ENCODE measurements at places on chromosomes 5 and 9.

GRCh38 chr9:14415947-14416346 lies 102.0 kb upstream of the NFIB start:
- DNase-seq: no peak

DNA sequence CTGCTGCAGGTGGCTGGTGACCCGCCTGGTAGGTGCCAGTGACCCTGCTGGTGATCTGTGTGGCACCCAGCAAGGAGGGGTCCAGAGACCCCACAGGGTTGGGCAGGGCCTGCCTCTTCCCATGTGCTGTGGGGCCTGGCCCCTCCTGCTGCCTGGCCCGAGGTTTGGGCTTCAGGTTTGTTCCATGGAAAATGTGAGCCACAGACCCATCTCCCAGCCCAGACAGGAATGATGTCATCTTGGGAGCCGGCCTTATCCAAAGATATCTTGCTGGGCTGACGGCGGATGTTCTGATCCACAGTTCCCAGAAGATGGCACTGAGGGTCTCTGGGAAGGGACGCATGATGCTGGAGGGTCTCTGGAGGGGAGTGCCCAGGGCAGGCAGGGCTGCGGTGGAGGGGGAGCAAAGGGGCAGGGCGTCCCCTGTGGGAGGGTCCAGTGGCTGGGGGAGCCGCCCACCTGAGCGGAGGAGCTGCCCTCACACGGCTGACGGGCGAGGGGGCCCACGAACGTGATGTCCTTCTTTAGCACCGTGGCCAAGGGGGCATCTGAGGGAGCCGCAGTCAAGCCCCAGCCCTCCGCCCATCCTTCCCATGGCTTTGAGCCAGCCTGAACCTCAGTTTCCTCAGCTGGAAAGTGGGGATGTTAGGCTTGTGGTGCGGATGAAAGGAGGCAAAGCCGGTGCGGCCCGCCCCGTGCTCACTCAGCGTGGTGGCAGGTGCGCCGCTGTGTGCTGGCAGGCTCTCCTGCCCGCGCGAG lies 68.1 kb downstream of the COL5A1 start:
- DNase-seq: no peak

GRCh38 chr9:125758986-125759763 lies 12.0 kb downstream of the PBX3 start:
- DNase-seq: no peak

DNA sequence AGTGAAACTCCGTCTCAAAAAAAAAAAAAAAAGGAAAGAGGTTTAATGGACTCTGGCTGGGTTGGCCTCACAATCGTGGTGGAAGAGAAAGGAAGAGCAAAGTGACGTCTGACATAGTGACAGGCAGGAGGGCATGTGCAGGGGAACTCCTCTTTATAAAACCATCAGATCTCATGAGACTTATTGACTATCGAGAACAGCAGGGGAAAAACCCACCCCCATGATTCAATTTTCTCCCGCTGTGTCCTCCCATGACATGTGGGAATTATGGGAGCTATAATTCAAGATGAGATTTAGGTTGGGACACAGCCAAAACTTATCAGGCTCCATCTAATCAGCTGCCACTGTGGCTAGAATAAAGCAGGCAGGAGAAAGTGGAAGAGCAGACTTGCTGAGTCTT lies 610.4 kb upstream of the NUDT12 start:
- no peak for DNase-seq

DNA sequence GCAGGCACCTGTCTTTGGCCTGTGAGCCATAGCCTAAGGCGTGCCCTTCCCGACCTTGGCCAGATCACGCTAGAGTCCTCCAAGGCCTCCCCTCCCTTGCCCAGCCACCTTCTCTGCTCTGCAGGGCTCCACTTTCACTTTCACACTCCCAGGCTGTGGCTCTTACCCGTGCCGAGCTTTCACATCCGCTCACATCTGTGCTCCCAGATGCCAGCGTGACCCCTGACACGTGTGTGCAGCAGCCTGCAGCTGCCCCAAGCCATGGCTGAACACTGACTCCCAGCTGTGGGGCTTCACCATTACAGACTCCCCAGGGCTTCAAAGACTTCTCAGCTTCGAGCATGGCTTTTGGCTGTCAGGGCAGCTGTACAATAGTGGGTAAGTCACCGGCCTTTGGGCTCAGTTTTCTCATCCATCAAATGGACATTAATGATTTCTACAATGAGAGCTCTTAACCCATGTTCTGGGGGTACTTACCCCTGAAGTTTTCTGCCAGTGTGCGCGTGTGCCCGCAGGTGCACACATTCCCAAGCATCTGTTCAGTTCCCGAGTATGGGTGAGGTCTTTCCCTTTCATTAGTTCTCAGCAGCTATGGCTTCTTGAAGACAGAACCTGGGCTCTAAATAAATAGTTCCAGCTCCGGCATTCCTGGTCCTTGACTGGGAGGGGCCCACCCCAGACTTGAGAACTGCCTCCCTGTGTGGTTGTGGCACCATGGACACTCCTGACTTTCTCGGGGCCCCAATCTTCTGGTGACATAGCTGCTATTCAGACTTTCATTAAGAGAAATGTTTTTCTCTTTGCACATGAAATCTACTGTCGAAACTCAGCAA lies 118.6 kb downstream of the RGS3 start:
- no peak for DNase-seq

DNA sequence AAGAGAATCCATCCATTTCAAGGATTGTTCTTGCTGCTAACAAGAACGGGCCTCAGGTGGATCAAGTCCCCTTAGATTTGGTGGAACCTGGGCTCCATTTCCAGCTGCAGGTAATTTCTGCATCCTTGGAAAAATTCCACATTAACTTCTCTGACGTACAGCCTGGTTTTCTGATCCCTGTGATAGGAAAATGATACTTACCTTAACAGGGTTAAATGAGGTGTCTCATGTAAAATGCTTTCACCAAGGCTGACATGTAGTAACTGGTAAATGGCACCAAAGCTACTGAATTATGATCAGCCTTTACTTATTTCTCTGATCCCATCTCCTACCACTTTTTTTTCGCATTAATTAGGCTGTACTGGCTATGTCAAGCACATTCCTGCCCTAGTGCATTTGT lies 93.7 kb downstream of the FBXO38 start:
- no peak for DNase-seq

- no peak for DNase-seq
Measured at GRCh38 chr9:3874449-3875360, 348.9 kb upstream of the RFX3 start.

DNA sequence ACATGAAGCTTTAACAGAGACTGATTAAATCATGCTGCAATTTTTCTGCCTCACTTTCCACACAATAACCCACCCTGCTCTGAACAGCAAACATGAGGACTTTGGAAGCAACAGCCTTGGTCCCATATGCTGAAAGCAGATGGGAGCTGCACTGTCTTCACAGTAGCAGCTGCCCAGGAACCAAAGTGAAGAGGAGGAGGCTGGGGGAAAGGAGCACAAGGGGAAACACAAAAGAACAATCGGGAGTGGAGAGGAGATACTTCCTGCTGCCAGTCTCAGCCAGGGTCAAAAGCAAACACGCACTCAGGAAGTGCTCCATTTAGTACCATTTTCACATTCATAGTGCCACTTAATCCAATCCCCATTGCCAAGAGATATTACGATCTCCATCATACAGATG lies 183.3 kb upstream of the PUM3 start:
- DNase-seq: no peak

- DNase-seq: no peak
Measured at GRCh38 chr5:97365163-97365845, 182.3 kb upstream of the RIOK2 start.

DNA sequence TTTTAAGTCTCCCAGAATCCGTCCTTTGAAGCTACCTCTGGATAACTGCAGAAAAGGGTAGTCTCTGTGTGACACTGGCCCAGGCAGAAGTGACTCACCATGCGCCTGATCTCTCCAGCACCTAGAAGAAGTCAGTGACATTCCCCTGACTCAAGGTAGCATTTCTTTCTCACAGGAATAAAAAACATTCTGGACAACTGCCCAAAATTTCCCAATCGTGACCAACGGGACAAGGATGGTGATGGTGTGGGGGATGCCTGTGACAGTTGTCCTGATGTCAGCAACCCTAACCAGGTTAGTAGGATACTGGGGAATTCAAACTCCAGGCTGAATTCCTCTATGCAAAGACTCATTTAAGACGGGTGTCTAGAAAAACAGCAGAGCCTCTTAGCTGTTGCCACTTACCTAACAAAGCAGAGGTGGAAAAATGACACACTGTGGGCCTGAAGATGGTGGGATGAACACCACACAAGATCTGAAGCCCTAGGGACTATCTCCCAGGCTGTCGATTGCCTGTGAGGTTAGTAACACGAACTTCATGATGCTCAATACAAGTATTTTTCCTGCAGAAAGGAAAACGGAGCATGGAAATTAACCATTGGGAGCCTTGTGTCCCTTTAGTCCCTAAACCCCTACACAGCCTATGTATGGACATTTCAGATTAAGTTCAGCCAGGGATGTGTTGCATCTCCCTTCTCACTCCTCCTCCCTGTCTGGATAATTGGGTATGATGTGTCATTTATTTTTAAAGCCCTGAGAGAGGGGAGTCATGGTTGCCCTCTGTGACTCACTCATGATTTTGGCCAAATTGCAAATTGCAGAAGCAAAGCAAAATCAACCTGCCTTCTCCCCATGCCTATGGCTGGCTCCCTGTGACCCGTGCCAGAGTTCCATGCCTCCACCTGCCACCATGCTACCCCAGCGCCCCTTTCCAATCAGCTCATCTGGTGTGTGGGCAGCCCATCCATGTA lies 37.2 kb downstream of the THBS4 start:
- no peak for DNase-seq

GRCh38 chr9:35820076-35820475 lies 5.2 kb upstream of the HINT2 start:
- no peak for DNase-seq

- no peak for DNase-seq
Measured at GRCh38 chr9:4016789-4017188, 283.1 kb downstream of the GLIS3 start.

DNA sequence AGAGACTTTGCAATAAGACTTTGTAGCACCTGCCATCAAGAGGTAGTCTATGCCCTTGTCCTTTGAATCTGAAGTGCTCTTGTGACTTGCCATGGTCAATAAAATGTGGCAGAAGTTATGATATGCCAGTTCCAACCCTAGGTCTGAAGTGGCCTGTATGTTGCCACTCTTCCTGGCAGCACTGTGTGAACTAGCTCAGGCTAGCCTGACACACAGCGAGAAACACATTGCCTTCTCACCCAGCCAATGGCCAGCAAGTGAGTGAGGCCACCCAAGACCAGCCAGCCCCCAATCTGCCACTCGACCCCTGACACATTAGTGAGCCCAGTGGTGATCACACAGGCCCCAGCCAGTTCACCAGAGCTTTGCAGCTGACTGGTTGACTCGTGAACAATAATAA lies 52.7 kb upstream of the OSMR start:
- no peak for DNase-seq

DNA sequence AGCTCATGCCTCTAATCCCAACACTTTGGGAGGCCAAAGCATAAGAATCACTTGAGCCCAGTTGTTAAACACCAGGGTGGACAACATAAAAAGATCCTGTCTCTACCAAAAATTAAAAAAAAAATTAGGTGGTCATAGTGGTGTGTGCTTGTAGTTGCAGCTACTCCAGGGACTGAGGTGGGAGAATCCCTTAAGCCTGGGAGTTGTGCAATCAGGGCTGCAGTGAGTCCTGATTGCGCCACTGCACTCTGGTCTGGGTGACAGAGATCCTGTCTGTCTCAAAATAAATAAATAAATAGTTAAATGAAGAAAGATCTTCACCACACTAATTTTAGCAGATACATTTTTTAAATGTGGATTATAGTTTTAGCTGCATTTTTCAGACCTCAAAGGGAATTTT lies 433.2 kb downstream of the MAT2B start:
- DNase-seq: no peak

GRCh38 chr9:70494221-70494620 lies 79.8 kb upstream of the KLF9 start:
- DNase-seq: no peak

GRCh38 chr9:116937361-116937760 lies 250.3 kb downstream of the TRIM32 start:
- DNase-seq: no peak

DNA sequence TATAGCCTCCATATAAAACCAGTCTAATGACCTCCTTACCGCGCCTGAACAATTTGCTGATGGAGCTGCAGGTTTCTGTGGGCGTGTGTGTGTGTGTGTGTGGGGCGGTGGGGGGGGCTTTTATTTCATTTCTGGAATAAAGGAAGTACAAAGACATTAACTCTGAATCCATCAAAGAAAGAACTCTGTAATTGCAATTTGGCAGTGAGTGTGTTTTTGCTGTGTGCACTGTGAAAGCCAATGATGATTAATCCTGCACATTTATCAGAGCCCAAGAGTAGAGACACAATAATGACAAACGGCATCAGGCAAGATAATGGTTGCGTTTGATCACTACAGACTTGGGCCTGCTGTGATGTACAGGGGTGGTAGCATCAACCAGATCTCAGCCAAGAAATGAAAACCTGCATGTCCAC lies 29.3 kb upstream of the NDFIP1 start:
- no peak for DNase-seq

GRCh38 chr5:155689406-155689805 lies 637.6 kb upstream of the SGCD start:
- no peak for DNase-seq

- no peak for DNase-seq
Measured at GRCh38 chr9:7003861-7004260, 246.1 kb downstream of the KDM4C start.

GRCh38 chr5:158857976-158858375 lies 241.7 kb downstream of the EBF1 start:
- DNase-seq: no peak

GRCh38 chr5:72248410-72248981 lies 71.5 kb downstream of the MRPS27 start:
- no peak for DNase-seq

- DNase-seq: no peak
Measured at GRCh38 chr9:88028338-88028737, 54.0 kb upstream of the CDK20 start.

DNA sequence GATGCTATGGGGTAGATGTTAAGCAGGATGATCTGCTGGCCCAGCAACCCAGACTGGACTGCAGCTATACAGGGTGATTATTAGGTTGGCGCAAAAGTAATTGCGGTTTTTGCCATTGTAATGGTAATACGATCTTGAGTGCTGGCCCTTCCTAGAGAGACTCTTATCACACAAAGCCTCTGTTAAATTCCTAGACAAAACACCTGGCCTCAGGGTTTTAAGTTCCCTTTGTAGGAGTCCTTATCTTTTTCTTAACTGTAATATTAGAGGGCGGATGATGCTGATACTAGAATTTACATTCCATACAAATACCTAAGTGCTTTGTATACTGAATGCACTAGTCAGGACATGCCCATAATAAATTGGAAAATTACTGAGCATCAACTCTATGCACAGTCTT lies 222.2 kb downstream of the NDUFS4 start:
- no peak for DNase-seq

DNA sequence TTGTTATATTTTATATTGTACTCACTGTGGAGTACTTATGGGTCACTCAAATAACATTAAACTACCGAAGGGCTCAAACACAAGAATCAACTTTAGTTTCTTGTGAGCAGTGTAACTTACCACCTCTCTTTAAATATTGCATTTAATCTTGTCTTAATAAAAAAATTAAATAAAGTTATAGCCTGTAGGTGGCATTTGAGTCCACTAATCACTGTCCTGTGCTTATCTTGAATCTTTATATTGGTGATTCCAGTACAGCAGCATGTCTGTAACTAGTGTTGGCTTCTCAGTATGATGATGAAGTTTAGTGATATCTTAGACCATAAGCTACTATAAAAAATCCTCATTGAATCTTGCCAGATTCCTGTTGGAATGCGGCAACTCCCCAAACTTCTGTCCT lies 313.8 kb downstream of the FAM170A start:
- DNase-seq: no peak

Data from mesenteric fat pad (tissue), 1 donor.